ENCODE measurements at places on chromosomes 13 and 19.

DNA sequence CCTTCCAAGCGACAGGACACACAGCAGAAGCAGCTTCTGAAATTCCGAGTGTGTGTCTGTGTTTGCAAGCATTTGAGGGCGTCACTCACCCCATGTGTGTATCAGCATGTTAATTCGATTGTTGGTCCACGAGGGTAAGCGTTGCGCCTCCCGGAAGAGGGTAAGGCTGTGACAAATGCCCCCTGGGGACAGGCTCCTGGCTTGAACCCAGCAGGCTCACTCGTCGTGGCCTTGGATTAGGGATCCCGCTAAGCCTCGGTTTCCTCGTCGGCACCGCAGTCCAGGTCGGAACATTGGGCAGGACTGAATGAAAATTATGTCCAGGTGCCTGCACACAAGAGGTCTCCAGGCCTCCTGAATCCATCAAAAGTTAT, 606 bp upstream of the STXBP2 start:
- DNase-seq, result no peak

DNA sequence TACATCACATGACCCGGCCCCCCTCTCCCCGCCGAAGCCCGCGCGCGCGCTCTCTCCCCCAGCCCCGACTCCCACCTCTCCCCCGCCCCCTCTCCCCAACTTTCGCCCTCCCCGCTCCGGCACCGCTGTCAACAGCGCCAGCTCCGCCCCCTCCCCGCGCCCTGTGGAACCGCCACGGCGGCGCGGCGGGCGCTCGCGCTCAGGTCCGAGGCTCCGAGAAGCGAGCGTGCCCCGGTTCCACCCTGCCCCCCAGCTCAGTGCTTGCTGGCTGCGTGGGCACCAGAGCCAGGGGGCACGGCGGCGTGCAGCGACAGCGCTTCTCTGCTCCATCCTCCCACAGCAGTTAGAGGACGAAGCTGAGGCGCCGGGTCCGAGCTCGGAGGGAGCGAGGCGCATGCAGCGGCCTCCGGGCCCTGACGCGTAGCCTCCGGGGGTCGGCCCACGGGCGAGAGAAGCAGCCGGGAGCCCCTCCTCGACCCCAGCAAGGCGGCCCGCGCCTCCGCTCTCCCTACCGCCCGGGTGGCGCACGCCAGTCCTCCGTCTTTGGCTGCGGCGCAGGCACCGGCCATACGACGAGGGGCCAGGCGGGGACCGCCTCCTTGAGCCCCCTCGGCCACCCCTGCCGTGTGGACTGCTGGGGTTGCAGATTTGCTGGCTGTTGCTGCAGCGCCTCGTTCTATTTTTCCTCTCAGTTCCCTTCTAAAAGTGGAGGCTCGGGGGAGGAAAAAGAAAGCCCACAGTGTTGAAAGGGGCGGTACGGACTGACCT, 109.5 kb downstream of the KCNRG start:
- no peak for DNase-seq

- no peak for DNase-seq
Observed at GRCh38 chr19:10961073-10961860, 437 bp downstream of the SMARCA4 start.

DNA sequence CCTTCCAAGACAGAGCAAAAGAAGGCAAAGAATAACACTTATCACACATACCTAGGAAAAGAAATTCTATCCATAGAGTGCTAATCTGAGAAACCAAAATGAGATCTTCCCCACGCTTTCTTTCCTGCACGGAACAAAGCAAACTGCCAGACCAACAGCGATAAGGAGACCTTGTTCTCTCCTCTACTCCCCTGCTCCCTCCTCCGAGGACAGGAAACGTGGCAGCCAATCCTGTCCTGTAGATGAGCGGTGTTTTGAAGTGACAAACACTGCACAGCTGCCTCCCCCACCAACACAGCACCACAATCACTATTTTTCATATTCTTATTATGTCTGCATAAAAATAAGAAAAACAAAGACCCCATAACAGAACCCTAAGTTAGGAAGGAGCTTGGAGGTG, 113.9 kb upstream of the IRS2 start:
- no peak for DNase-seq

GRCh38 chr13:37209621-37210580, 104.4 kb upstream of the CSNK1A1L start:
- no peak for DNase-seq

GRCh38 chr13:82147526-82147925, 1734.7 kb downstream of the SLITRK1 start:
- DNase-seq, result no peak

GRCh38 chr19:44447916-44448674, at the start of gene ZNF229:
TSS of gene ZNF229 (minus strand) at chr19:44448472. CDS start at chr19:44442847, 5,625 bp downstream.
- peak; percentile 29 for DNase-seq

- no peak for DNase-seq
Observed at GRCh38 chr13:50130123-50130946, 115.1 kb downstream of the KCNRG start.

- DNase-seq, result no peak
Observed at GRCh38 chr19:30896554-30896953, 452.7 kb downstream of the TSHZ3 start.

- DNase-seq, result no peak
Observed at GRCh38 chr19:51173681-51174080, 31.6 kb downstream of the SIGLEC7 start.

- no peak for DNase-seq
Observed at GRCh38 chr19:48379058-48379457, 12.3 kb downstream of the KDELR1 start.

- DNase-seq, result peak; percentile 54
Observed at GRCh38 chr13:71149498-71150363, 717.3 kb downstream of the DACH1 start.

- DNase-seq, result no peak
Observed at GRCh38 chr19:33505148-33505547, 16.4 kb downstream of the PEPD start.

- DNase-seq, result no peak
Observed at GRCh38 chr13:33520468-33520839, 234.9 kb upstream of the STARD13 start.

- no peak for DNase-seq
Observed at GRCh38 chr19:27660428-27660827, 1552.5 kb downstream of the UQCRFS1 start.

DNA sequence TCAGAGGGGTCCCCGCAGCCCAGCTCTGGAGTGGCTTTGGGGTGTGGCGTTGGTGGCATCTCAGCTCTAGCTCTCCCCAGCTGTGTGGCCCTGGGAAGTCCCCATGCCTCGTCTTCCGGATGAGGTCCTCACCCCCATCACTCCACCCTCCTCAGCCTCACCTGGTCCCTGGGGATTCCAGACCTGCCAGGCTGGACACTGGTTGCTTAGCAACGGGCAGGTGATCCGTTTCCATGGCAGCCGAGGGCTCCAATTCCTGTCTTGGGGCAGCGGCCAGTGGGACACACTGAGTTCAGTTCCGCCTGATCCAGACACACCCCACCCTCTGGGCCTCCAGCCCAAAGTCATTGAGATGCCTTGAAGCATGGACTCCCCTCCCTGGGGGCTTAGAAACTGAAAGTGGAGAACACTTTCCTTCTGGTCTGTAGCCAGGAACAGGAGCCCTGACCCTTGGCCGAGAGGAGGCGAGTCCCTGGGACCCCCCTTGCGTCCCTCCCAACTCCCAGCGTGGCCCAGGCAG, 7.7 kb upstream of the MISP start:
- no peak for DNase-seq

DNA sequence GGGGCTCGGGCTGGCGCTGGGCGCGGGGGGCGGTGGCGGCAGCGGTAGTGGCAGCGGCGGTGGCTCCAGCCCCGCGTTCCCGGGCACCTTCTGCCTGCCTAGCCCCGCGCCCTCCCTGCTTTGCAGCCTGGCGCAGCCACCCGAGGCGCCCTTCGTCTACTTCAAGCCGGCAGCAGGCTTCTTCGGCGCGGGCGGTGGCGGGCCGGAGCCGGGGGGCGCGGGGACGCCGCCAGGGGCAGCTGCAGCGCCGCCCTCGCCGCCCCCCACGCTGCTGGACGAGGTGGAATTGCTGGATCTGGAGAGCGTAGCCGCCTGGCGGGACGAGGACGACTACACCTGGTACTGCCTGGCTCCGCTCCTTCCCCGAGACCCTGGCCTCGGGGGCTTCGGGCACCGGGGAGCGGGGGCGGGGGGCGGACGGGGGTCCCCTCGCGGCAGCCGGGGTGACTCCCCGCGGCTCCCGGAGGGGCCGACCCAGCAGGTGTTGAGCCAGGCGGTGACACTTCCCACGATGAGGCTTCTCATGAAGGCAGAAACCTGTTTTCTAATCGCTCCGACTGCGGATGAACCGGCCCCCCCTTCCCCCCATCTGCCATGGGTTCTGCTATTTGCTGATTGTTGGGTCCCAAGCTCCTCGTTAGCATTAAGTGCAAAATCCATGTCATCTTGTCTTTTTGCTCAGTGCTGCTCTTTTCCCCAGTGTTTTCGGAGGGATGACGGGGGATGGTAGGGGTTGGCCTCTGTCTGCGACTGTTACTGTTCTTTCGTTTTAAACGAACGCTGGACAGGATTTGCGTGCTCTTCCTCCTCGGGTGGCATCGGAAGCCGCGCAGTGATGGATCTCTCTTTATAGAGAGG, 943 bp downstream of the SLAIN1 start:
- peak; percentile 31 for DNase-seq

DNA sequence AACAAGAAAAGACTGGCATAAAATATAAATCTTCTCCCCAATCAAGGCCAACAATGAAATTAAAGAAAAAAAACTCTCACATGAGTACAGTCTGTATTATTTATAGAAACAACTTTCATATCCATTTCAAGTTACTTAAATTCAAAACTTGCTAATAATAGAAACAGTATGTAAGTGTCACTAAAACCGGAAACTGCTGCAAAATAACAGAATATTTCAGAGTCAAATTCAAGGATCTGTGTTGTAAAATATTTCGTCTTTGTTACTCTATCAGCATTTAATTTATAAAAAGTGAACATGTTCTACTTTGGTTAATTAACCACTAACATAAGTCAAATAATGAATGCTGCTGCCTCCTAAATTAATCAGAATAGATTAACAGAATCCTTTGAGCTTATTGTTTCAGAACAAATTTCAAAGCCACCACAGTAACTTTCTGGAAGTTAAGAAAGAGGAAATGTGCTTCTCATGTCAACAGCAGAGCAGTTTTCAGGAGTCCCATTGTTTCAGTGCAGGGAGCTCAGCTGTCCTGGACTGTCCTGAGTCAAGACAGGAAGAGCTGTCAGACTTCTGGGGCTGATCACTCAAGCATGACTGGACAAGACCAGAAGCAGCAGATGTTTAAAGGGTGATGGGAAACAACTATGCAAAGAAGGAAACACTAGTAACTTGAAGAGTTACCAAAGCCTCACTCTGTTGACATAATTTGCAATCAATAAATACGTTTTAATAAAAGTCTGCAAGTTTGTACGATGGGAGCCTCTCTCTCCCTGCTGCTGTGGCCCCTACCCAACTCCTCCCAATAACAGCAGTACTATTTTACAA, 76.9 kb downstream of the FOXO1 start:
- DNase-seq, result no peak

DNA sequence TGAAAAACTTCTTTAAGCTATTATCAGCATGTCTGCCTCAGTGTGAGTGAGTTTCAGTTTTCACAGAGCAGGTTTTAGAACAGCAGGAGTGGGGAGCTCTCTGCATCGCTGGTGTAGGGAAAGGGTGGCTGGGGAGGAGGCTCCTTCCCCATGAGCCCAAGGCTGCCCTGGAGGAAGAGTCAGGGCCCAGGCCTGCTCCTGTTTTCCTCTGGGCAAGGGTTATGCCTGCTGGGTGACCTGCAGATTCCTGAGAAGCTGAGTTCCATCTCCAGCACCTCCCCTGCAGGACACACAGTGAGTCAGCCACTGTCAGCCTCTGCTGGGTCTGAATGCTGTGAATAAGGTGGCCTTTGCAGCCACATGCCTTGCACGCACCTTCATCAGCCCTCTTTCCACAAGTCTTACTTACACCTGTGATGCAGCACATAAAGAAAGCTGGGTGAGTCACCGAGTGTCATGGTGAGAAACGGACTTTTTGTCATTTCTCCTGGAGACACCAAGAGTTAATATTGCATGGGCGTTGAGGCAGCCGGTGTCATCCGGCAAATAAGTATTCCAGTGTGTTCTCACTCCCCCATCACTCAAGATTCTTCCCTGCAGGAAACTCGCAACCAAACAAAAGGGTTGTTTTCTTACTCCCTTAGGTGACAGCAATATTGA, 186.4 kb upstream of the KL start:
- DNase-seq, result no peak

All from NCI-H1694 (cell line).